ENCODE measurements at places on chromosomes 12 and 14.

GRCh38 chr12:112759786-112760185 lies 31.8 kb upstream of the RPH3A start:
- DNase-seq: no peak

DNA sequence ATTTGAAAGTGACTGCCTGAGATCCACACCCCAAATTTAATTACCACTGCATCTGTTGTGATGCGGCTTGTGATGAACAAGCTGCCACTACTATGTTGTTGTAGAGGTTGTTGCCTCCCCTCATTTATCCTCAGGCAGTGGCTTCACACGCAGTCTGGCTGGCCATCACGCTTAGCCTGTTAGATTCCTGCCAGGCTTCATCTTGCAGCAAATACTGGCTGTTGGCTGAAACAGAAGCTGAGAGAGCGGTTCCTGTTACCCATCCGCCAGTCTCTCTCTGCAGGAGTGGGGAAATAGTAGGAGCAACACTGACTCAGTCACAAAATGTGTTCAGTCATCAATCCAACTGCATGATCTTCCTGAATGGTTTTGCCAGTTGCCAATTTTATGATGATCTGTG lies 934.4 kb downstream of the FLRT2 start:
- DNase-seq: no peak

DNA sequence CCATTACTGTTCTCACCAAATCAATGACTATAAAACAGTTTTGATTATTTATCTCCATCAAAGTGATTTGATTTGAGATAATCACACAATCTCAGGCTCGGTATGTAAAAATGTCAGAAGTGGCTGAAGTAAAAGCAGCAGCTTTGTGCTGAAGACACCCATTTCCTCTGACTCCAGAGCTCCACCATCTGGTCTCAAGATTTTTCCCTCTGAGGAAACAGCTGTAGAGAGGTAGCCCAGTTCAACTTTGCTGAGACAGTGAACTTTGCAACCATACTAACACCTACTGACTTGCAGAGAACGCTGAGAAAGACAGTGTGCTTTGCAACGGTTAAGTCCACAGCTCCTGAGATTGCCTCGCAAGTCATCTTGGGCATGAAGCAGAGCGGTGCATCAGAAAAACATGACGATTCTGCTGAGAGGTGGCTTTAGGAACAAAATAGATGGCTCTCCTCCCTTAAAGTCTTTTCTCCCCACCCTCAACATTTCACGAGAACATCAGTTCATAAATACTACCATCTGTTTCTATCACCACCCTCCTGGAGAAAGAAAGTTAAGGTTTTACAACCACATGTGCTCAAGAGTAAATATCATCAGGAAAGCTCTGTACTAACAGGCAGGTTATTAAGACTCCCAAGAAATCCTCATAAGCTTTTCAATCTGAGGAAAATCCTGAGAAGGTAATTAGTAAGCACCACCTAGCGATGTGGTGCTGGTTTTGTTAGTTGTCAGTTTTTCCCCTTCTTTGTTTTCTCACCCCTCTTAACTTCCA lies 34.8 kb downstream of the HIGD1C start:
- peak; percentile 73 for DNase-seq

DNA sequence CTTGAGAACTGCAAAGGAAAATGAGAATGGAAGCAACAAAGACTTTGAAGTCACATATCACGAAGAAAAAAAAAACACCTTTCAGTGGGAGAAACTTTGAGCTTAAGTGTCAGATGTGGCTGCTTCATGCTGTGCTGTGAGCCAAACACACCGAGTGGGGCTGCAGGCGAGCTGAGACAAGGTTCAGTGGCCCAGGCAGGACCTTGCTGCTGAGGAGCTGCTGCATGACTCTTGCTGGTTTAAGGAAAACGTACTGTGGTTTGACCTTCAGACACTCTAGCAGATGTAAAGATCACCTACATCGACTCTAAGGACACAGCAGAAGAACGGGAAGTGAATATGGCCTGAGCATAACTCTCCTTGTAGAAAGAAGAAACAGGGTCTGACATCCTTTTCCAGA lies 118.1 kb upstream of the OR4E1 start:
- no peak for DNase-seq

DNA sequence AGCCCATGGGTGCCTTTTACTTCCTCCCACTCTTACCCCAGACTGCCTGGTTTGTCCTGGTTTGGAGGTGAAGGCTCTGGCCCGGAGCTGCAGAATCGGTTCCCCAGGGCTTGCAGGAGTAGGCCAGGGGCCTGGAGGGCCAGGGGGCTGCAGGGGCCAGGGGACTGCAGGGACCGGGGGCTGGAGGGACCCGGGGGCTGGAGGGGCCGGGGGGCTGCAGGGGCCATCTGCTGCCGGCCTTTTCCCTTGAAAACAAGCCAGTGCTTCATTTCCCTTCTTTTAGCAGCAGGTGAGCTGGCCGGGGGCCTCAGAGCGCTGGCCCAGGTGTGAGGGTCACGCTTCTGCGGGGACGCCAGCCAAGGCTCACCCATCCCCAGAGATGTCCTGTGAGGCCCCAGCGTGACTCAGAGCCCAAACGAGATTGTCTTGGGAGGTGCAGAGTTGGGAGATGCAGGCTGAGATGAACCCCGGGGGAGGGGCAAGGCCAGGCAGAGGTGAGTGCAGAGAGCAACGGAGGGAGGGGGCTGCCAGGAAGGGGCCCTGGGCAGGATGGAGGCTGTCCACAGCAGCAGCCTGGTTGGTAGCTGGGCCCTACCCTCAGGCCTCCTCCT lies 154.9 kb downstream of the KIF26A start:
- DNase-seq: no peak

DNA sequence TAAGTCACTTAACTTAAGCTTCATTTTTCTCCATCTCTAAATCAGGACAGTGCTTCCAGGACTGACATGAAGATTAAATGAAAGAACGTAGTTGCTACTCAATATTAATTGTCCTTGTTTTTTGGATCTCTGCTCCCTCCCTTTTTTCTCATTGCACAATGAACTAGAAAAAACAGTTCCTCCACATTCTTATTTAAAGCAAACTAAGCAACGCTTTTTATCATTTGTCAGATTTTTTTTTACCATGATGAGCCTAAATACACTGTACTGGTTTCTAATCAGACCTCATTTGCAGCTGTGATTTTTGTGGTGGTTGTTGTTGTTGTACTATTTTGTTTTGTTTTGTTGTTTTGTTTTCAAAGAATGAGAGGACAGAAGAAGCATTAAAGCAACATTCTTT lies 23.2 kb upstream of the PARP11 start:
- no peak for DNase-seq

DNA sequence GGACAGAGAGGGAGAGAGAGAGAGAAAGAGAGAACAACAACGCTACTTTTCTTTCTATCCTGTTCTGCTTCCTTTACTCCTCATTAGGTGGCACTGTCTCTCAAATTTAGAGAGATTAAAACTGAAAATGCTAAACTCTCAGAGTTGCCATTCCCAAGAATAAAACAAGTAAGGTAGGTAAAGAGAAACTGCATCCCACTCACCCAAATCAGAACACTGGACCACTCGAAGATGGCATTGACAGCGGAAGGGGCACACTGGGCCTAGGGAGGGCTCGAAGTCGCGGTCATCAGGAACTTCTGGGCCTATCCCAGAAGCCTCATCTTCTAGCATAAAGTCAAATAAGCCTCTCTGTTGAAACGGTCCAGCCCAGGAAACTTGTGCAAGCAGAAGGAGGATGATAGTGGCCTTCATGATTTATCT lies 4.5 kb downstream of the DCN start:
- DNase-seq: peak; percentile 40

DNA sequence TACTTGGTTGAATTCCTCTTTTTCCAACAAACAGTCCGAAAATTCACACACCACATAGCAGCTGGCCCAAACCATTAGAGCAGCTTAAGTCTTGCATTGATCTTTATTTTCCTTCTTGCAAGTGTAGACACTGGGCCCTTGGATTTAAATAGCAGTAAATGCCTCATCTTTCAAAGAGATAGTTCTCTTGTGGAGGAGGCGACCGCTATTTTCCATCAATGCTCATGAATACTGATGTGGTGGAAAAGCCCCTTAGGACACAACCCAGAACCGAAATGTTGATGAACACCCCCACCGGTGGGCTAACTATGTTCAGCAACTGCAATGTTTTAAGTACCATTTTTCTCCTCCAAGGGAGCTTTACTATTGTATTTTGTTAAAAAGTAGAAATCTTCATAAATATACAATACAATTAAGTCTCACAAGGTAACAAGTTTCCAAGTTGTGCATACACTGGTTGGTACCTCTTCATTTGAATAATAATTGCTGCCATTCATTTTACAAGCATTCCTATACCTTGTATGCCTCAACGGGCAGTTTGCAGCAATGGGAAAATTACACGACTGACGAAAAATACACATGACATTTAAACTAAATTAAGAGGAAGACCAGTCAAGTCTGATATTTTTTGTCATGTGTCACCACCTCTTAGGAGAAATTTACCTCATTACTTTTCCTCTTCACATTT lies 18.0 kb downstream of the NIN start:
- DNase-seq: no peak

DNA sequence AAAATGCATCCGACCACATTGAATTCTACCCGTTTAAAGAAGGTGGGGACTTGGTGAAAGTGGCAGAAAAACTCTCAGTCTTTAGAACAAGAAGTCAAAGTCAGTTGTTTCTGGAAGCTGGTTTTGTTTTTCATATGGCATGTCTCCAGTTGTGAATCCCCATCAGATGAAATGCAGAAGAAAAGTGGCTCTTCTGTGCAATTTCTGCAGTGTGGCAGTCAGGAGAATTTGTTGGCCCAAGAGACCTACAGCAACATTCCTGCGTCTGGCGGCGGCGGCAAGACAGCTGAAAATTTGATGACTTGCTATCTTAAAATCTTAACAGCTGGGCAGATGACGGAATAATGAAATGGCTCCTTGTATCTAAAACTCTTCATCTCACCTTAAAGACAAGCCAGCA lies 201.5 kb downstream of the FOXN3 start:
- DNase-seq: no peak

- DNase-seq: no peak
Observed at GRCh38 chr12:127761880-127762279, 505.1 kb upstream of the TMEM132C start.

- DNase-seq: peak; percentile 19
Observed at GRCh38 chr14:22955702-22956569, 954 bp downstream of the HAUS4 start.

DNA sequence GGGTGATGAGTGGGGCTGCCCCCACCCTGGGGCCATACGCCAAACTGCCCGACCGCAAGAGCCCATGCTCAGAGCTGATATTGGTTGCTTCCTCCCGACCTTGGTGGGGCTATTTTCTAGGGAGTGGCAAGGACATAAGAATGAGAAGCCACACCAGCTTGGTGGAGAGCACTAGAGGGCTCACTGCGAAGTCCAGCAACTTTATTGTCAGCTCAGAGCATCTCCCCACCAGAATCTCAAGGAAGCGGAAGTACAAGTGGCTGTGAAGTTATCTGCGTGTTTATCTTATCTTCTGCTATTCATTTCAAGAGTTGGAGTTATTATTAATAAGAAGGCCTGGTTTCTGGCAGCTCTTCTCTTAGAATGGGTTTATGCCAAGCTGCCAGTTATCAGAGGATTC lies 4.9 kb upstream of the PLXNC1 start:
- no peak for DNase-seq

GRCh38 chr12:34606749-34607519 lies 584.6 kb downstream of the ALG10 start:
- no peak for DNase-seq

- DNase-seq: peak; percentile 6
Observed at GRCh38 chr12:42789808-42790760, 200.5 kb upstream of the PRICKLE1 start.

GRCh38 chr14:93701562-93701961 lies 86.7 kb downstream of the PRIMA1 start:
- DNase-seq: no peak

GRCh38 chr12:30448038-30448437 lies 247.6 kb downstream of the IPO8 start:
- no peak for DNase-seq

DNA sequence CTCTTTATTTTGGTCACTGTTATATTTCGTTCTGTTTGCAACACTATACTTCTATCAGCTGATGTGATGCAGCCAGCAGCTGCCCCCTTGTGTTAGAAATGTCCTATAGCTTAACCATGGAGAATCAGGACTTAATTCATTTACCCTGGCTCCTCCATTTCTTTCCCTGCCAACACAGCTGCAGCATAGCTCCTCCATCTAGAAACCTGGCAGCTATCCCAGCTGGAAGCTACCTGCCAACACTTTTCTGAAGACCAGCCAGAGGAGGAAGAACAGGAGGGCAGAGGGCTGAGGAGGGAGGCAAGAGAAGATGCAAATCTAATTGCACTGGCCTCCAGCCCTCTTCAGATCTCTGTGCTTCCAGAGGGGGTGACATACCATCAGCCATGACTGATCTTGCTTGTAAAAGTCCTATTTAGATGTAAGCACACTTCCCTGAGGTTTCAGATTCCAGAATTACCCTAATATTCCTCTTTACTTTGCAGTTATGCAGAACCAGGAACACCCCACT lies 156.8 kb upstream of the TMEM260 start:
- peak; percentile 91 for DNase-seq

DNA sequence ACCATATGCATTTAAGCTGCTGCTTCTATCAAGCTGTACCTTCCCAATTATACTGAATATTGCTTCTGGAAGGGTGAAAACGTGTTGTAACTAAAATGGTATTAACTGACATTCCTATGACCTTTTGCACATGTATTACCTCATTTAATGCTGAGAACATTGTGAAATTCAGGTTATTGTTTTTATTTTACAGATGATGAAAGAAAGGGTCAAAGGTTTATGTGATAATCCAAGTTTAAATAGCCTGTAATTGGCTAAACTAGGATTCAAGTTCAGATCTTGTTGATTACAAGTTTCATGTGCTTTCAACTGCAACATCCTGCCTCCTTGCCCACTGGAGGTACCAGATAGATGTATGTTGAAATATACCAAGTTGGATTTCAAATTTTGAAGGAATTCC lies 433.3 kb upstream of the PRICKLE1 start:
- DNase-seq: no peak

- peak; percentile 53 for DNase-seq
Observed at GRCh38 chr14:64758025-64758521, 53.8 kb downstream of the PLEKHG3 start.

GRCh38 chr12:125983094-125983783 lies 918.0 kb downstream of the AACS start:
- peak; percentile 94 for DNase-seq

DNA sequence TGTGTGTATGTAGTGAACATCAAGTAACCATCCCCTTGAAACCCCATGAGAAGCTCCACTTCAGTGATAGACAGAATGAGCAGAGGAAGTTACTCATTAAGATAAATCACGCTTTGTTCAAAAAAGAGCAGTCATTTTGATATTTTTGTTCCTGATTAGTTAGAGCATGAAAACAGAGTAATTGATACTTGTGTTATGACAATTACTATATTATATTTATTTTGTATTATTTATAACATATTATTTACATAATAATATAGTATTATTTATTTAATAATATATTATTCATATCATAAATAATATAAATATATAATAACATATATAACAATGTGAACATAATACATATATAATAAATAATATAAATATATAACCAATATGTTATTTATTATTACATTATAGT lies 580.9 kb downstream of the SOX5 start:
- DNase-seq: no peak

- no peak for DNase-seq
Observed at GRCh38 chr14:75835737-75836136, 146.1 kb downstream of the TGFB3 start.

- peak; percentile 91 for DNase-seq
Observed at GRCh38 chr14:68682166-68683103, 110.4 kb downstream of the ZFP36L1 start.

- DNase-seq: no peak
Observed at GRCh38 chr12:46830731-46831334, 5.0 kb upstream of the SLC38A4 start.
